ENCODE measurements at places on chromosomes 5 and 9. TPM values are rescaled to one million over a fixed set of nuclear protein-coding genes. Genes with fewer than 3 reads are reported as not detected.

Gene HEXB
- 79.4 TPM for total RNA-seq

Gene FBXW5
- 100.0 TPM for total RNA-seq

- peaks cover 15% of the 10 kb centered on the region for H3K4me1 ChIP-seq
- peak; percentile 13 for DNase-seq
- H3K27me3 ChIP-seq = peaks cover 2% of the 10 kb centered on the region
- H3K4me3 ChIP-seq = no peak overlapping the region
- H3K36me3 ChIP-seq = no peaks in the 10 kb centered on the region
Observed at GRCh38 chr5:139138809-139139208, 59.4 kb downstream of the SIL1 start.

- DNase-seq = no peak
- H3K36me3 ChIP-seq = no peaks in the 10 kb centered on the region
- H3K27me3 ChIP-seq = no peaks in the 10 kb centered on the region
- no peak overlapping the region for H3K27ac ChIP-seq
- H3K4me1 ChIP-seq = peaks cover 12% of the 10 kb centered on the region
- no peak overlapping the region for H3K4me3 ChIP-seq
Observed at GRCh38 chr5:126373375-126374108, 49.7 kb upstream of the GRAMD2B start.

Gene TEX48
- not detected for total RNA-seq

DNA sequence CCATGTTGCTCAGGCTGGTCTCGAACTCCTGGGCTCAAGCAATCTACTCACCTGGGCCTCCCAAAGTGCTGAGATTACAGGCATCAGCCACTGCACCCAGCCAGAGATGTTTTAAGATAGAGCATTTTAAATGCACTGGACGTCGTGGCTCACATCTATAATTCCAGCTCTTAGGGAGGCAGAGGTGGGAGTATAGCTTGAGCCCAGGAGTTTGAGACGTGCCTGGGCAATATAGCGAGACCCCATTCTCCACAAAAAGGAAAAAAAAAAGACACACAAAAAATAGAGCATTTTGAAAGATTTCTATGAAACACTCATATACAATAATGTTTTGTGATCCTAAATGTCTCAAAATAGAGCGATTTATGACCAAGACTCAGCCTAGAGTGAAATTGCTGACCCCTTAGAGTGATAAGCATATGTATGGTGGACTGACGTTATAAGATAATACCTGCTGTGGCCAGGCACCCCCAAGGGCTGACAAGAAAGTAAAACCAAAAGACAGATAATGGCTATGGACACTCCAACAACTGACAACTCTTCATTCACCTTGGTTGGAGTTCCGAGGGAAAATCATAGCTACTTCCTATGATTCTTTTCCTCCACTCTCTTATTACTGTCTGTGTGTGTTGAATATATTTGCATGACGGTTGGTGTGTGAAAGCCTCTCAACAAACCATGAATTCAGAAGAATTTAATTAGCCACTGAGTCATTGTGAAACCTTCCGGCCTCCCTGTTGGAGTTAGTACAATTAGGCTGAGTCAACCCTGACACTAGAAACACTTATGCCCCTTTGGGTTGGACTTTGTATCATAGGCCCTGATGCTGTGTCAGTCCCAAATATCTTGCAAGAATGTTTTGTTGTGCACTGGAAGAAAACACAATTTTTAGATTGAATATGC, 526.5 kb upstream of the NUDT12 start:
- H3K4me1 ChIP-seq = no peaks in the 10 kb centered on the region
- H3K36me3 ChIP-seq = no peaks in the 10 kb centered on the region
- no peak overlapping the region for H3K4me3 ChIP-seq

- H3K4me3 ChIP-seq = no peak overlapping the region
- no peaks in the 10 kb centered on the region for H3K27me3 ChIP-seq
- DNase-seq = no peak
- peaks cover 7% of the 10 kb centered on the region for H3K4me1 ChIP-seq
- peaks cover 12% of the 10 kb centered on the region for H3K36me3 ChIP-seq
Observed at GRCh38 chr9:99964336-99964735, 57.9 kb downstream of the STX17 start.
